ENCODE measurements at places on chromosomes 4 and X. TPM values are rescaled to one million over a fixed set of nuclear protein-coding genes. Genes with fewer than 3 reads are reported as not detected.
A peak's percentile ranks its signal among the peaks of the same experiment; 100 is the strongest.

- H3K4me3 ChIP-seq = no peak overlapping the region
- no peaks in the 10 kb centered on the region for H3K27me3 ChIP-seq
- no peak for DNase-seq
- H3K4me1 ChIP-seq = peaks cover under 1% of the 10 kb centered on the region
These were observed 172.9 kb downstream of the AFAP1 start for GRCh38 chr4:7766661-7767345.

- DNase-seq = no peak
- no peaks in the 10 kb centered on the region for H3K4me1 ChIP-seq
- no peak overlapping the region for H3K27ac ChIP-seq
These were observed 129.9 kb upstream of the BANK1 start for GRCh38 chr4:101660607-101661006.

DNA sequence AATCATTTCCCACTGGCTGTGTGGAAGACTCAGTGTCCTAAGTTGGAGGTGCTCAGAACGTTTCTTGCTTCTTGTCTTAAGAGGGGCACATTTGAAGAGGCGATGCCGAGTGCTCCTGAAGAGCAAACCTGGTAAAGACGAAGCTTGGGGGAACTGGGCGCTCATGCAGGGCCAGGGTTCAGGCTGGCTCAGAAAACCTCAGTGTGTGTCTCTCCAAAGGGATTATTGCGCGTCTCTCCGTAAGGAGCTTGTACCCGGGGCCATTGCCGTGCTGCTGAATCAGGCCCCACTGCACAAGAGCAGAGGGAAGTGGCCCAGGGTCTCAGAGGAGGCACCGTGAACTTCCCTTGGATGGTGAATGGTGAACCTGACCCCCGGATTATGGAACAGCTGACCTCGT is 44.4 kb downstream of the PSAPL1 start:
- H3K27ac ChIP-seq = no peak overlapping the region
- no peaks in the 10 kb centered on the region for H3K36me3 ChIP-seq
- no peak overlapping the region for H3K4me3 ChIP-seq
- no peak for DNase-seq

- no peaks in the 10 kb centered on the region for H3K4me1 ChIP-seq
- no peak for DNase-seq
- H3K4me3 ChIP-seq = no peak overlapping the region
- no peaks in the 10 kb centered on the region for H3K27me3 ChIP-seq
- no peaks in the 10 kb centered on the region for H3K36me3 ChIP-seq
- no peak overlapping the region for H3K27ac ChIP-seq
These were observed 175.3 kb upstream of the MID1 start for GRCh38 chrX:10795721-10796120.

DNA sequence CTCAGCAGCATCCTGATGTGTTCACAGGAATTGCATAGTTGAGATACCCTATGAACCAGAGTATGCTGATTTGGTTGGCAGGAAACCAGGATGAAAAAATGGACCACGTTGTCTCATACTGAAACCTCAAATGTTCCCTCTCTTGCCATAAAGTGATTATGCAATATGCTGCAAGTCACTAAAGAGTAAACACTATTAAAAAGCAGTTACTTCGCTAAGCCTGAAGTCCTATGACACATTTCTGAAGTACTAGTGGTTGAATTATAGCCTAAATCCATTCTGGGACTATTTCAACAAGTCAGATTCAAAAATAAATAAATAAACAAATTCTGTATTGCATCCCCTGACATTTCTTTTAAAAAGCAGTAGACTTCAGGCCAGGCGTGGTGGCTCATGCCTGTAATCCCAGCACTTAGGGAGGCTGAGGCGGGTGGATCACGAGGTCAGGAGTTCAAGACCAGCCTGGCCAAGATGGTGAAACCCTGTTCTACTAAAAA is 106.0 kb upstream of the NAP1L5 start:
- H3K4me3 ChIP-seq = no peak overlapping the region
- DNase-seq = no peak
- no peaks in the 10 kb centered on the region for H3K27me3 ChIP-seq
- H3K4me1 ChIP-seq = peaks cover 28% of the 10 kb centered on the region
- peak overlapping the region; percentile 62 for H3K27ac ChIP-seq
- no peaks in the 10 kb centered on the region for H3K36me3 ChIP-seq

DNA sequence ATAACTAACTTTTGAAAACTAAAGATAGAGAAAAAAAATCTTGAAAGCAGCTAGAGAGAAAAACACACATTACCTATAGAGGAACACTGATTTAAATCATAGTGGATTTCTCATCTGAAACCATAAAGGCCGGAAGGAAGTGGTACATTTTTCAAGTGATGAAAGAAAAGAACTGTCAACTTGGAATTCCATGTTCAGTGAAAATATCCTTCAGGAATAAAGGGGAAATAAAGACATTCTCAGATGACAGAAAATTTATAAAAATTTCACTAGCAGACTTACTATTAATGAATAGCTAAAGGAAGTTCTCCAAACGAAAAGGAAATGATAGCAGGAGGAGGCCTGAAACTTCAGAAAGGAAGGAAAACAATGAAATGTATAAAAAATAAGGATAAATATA is 7.6 kb upstream of the JADE3 start:
- DNase-seq = no peak
- H3K27me3 ChIP-seq = no peaks in the 10 kb centered on the region
- no peaks in the 10 kb centered on the region for H3K4me1 ChIP-seq

GRCh38 chr4:141348573-141348972 is 127.9 kb downstream of the ZNF330 start:
- no peaks in the 10 kb centered on the region for H3K27me3 ChIP-seq
- no peak for DNase-seq
- peaks cover 6% of the 10 kb centered on the region for H3K4me1 ChIP-seq
- H3K36me3 ChIP-seq = no peaks in the 10 kb centered on the region
- H3K27ac ChIP-seq = no peak overlapping the region

DNA sequence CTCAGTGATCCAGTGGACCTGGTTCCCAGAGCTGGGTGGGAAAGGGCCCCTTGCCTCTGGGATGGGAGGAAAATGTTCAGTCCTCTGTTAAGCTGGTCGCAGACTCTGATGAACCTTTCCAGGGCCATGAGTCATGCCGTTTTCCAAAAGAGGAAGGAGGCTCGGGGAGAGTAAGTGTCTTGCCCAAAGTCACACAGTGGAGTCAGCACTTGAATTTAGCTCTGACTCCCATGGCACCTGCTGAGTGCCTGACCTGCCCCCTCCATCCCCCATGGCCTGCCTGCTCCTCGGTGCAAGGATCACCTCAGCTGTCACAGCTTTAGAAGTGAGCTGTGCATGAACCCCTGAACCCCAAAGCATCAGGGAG is 14.0 kb upstream of the KIAA0232 start:
- H3K27ac ChIP-seq = no peak overlapping the region
- no peaks in the 10 kb centered on the region for H3K27me3 ChIP-seq
- H3K4me3 ChIP-seq = no peak overlapping the region
- peaks cover 3% of the 10 kb centered on the region for H3K4me1 ChIP-seq

GRCh38 chrX:79176028-79176427 is 31.5 kb downstream of the GPR174 start:
- H3K27me3 ChIP-seq = no peaks in the 10 kb centered on the region
- no peak overlapping the region for H3K4me3 ChIP-seq
- DNase-seq = no peak
- H3K27ac ChIP-seq = no peak overlapping the region

- DNase-seq = no peak
- no peaks in the 10 kb centered on the region for H3K4me1 ChIP-seq
- H3K36me3 ChIP-seq = no peaks in the 10 kb centered on the region
- no peaks in the 10 kb centered on the region for H3K27me3 ChIP-seq
These were observed 71.8 kb downstream of the ASMT start for GRCh38 chrX:1686642-1687041.

- H3K4me3 ChIP-seq = no peak overlapping the region
- DNase-seq = no peak
- no peaks in the 10 kb centered on the region for H3K36me3 ChIP-seq
- H3K4me1 ChIP-seq = no peaks in the 10 kb centered on the region
These were observed 20.5 kb upstream of the ENPP6 start for GRCh38 chr4:184238072-184238745.

DNA sequence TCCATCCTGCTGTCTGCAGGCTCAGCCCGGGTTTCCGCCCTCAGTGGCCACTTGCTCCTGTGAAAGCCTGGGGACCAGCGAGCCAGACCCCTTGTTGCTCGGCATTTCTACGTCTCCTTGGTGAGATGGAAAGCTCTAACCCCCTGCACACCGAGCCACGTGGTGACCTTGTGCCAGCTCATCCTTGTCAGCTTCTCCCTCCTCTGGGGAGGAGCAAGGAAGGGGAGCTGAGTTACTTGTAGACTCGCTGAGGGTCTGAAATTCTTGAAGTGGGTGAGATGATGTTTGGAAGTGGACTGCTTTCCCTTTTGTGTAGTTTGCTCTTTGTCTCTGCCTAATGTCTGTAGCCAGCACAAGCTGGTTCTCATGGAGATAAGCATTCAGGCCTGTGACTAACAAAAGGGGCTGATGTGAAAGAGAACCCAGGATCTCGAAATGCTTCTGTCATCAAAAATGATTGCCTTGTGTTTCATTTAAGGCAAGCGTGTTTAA is 29.3 kb downstream of the RGS12 start:
- peaks cover 18% of the 10 kb centered on the region for H3K36me3 ChIP-seq
- no peak overlapping the region for H3K4me3 ChIP-seq
- no peak overlapping the region for H3K27ac ChIP-seq

DNA sequence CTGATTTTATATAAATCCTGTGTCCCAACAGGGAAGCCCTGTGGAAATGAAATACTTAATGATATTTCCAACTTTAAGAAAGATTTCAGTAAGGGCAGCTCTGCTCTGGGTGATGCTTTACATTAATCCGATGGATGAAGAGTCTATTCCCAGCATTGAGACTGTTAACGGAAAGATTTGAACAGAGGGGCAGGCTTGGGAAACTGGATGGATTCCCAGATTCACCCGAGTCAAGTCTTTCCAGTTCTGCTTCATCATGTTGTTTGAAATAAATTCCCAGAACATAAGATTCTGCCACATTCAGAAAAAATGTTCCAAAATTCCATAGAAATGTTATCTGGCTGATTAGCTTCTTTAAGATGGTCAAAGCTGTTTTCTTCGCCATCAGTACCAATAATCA is 246.0 kb downstream of the FBXW7 start:
- no peaks in the 10 kb centered on the region for H3K27me3 ChIP-seq
- H3K27ac ChIP-seq = no peak overlapping the region
- no peaks in the 10 kb centered on the region for H3K36me3 ChIP-seq

DNA sequence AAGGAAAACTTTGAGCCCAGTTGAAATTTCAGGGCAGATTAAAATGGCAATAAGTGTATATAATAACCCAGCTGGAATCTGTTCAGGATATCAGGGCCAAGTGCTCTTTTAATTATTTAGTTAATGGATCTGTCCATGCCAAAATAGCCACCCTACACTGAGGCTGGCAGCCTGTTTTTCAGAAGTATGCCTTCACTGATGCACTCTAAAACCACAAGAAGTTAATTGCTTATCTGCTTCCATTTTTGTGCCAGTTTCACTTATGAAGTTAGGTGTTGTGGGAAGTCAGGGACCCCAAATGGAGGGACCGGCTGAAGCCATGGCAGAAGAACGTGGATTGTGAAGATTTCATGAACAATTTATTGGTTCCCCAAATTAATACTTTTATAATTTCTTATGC is 960.3 kb downstream of the C4orf33 start:
- H3K27ac ChIP-seq = no peak overlapping the region
- no peaks in the 10 kb centered on the region for H3K36me3 ChIP-seq
- DNase-seq = no peak

- H3K4me1 ChIP-seq = peaks cover 7% of the 10 kb centered on the region
- no peaks in the 10 kb centered on the region for H3K36me3 ChIP-seq
- H3K27me3 ChIP-seq = no peaks in the 10 kb centered on the region
These were observed 16.3 kb downstream of the SPRY1 start for GRCh38 chr4:123412700-123413512.

GRCh38 chrX:119190091-119190681 is 45.9 kb upstream of the PGRMC1 start:
- H3K4me3 ChIP-seq = no peak overlapping the region
- H3K4me1 ChIP-seq = no peaks in the 10 kb centered on the region
- DNase-seq = no peak
- no peaks in the 10 kb centered on the region for H3K27me3 ChIP-seq
- H3K36me3 ChIP-seq = no peaks in the 10 kb centered on the region

Gene APEX2
- 10.5 TPM for total RNA-seq

Gene TCEAL6
- not detected for total RNA-seq

Gene SRPX
- 56.7 TPM for total RNA-seq

Gene TRAM1L1
- total RNA-seq = 0.96 TPM

Gene FAM90A26
- not detected for total RNA-seq

Gene F8A2
- not detected for total RNA-seq

Gene H2BW2
- total RNA-seq = not detected

Gene BMX
- total RNA-seq = 3.6 TPM

Gene POU4F2
- not detected for total RNA-seq

Gene ZXDA
- total RNA-seq = 5.5 TPM

Gene PRR32
- not detected for total RNA-seq

Gene MAP7D2
- total RNA-seq = 0.26 TPM

Gene MMGT1
- 30.2 TPM for total RNA-seq

Gene PHOX2B
- not detected for total RNA-seq

Gene EVC
- 27.6 TPM for total RNA-seq

Gene ARMCX2
- total RNA-seq = 36.0 TPM

Gene MAGEA10
- not detected for total RNA-seq

All from upper lobe of right lung (tissue), 1 donor.